ENCODE measurements at places on chromosomes 12 and 14.

GRCh38 chr12:107242189-107242588, 148.8 kb upstream of the CRY1 start:
- no peak for DNase-seq

- DNase-seq: no peak
These were observed 63.0 kb upstream of the TCL1A start for GRCh38 chr14:95776798-95777534.

DNA sequence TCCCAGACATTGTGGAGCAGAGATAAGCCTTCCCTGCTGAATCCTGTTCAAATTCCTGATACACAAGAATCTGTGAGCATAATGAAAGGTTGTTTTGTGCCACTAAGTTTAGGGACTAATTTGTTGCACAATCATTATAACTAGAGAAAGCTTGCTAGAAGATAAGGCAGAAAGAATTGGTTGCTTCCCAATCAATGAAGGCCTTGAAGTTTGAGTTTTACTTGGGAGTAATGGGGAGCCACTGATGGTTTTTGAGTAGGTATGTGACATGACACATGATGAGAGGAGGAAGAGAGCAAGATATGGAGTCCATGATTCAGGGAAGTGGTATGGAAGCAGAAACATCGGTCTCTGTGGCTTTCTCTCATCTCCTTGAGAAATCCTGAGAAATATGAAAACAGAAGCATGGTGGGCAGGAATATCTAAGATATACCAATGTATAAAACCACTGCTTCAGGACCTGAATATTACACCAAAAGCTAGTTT, 13.3 kb upstream of the TCP11L2 start:
- DNase-seq: no peak

- DNase-seq: no peak
These were observed 132.1 kb downstream of the SAMD4A start for GRCh38 chr14:54698966-54699530.

DNA sequence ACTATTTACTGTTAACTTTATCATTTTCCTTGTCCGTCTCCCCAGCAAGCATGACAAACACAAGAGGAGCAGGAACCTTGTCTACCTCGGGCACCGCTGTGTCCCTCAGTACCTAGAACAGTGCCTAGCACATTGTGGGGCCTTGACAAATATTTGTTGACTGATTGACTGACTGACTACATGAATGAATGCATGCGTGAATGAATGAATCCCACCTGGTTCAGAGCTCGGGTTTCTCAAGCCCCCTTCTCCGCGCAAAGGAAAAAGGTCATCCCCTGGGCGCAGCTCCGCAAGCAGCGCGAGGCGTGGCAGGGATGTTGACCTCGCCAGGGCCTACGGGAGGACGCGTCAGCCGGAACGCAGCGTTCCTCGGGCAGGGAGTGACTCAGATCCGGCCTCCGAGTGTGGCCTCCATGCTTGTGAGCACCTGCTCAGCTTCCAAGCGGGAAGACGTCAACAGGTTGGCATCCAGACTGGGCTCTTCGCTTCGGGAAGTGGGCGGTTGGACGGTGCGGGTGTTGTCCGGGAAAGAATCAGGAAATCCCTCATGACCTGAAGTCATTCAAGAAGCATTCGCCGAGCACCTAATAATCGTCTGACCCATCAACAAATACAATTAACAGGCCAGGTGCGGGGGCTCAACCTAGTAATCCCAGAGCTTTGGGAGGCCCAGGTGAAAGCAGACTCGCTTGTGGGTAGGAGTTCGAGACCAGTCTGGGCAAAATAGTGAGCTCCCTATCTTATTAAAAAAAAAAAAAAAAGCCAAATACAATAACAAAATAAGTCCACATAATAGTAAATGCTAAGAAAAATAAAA, 13.9 kb upstream of the UBC start:
- no peak for DNase-seq

GRCh38 chr12:102379346-102380162, 100.8 kb downstream of the IGF1 start:
- no peak for DNase-seq

- no peak for DNase-seq
These were observed 430.0 kb upstream of the SOX5 start for GRCh38 chr12:24379433-24379832.

DNA sequence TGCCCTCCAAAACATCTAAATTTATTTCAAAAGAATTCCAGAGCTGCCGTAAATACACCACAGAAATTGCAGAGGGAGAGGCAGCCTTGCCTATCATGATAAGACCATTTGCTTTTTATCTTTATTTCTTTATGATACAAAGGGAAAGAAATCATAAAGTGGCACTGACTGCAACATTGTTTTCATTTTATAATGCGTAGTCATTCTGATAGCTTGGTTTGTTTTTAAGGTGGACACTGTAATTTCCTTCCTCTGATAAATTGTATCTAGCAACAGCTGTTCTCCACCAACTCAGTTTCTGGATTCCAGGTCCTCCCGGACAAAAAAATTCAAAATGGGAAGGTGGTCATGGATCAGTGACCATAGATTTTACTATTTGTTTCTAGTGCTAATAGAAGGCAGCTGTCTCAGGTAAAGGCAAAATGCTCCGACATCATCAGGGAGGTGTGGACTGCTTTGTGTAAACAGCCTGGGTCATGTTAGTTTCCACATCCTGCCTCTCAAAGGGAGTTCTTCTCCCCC, 623 bp upstream of the TSPAN8 start:
- DNase-seq: no peak

- no peak for DNase-seq
These were observed 60.7 kb upstream of the TBX3 start for GRCh38 chr12:114744691-114745090.

- no peak for DNase-seq
These were observed 718 bp downstream of the EIF2B2 start for GRCh38 chr14:75003250-75004027.

DNA sequence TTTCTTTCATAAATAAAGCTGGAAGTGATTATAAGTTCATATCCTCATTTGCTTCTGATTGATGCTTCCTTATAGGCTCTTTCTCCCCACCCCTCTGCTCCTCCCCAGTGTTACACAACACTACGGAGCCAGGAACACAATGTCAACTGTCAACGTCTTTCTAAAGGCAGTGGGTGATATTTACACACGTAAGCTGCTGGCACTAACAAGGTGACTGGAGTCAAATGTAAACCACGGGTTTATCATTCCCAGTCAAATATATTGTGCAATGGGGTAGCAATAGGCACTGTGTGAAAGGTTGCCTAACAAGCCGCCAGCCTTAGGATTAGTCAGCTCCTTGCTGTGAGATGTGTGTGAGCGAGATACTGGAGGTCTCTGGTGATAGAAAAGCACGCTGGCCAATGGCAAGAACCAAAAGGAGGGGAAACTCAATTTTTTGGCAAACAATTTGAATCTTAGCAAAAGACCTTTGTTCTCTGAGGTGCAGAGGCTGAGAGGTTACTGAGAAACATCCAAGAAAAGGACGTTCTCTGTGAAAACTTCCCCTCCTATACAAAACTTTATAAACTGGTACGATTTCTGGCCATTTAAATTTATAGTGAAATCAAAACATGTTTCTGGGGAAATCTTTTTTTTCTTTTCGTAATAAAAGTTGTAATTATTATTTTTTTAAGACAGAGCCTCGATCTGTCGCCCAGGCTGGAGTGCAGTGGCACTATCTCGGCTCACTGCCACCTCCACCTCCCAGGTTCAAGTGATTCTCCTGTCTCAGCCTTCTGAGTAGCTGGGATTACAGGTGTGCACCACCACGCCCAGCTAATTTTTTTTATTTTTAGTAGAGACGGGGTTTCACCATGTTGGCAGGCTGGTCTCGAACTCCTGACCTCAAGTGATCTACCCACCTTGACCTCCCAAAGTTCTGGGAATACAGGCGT, 22.3 kb upstream of the HECTD1 start:
- DNase-seq: no peak

DNA sequence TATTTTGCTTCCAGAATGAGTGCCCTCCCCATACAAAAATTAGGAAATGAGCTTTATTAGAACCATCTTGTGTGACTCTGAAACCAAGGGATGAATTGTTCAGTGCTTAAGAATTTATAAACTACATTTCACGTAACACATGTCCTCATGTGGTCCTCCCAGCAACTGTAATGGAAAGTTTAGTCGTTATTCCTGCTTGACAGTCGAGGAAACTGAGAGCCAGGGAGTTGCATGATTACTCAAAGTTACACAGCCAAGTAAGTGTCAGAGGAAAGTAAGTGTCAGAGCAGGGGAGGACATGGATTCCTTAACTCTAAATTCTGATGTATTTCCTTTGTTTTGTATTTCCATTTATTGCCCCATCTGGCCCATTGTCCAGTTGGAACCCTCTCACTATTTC, 453.9 kb downstream of the FUT8 start:
- DNase-seq: no peak

- DNase-seq: no peak
These were observed 41.8 kb downstream of the AMN start for GRCh38 chr14:102964152-102964730.

GRCh38 chr14:75098682-75099081, 28.2 kb downstream of the NEK9 start:
- DNase-seq: no peak

- DNase-seq: no peak
These were observed 29.6 kb downstream of the IFT43 start for GRCh38 chr14:76015191-76015590.

GRCh38 chr12:96520767-96521166, 31.4 kb downstream of the CFAP54 start:
- DNase-seq: no peak

- DNase-seq: no peak
These were observed 15.5 kb upstream of the CYP46A1 start for GRCh38 chr14:99668307-99669295.

DNA sequence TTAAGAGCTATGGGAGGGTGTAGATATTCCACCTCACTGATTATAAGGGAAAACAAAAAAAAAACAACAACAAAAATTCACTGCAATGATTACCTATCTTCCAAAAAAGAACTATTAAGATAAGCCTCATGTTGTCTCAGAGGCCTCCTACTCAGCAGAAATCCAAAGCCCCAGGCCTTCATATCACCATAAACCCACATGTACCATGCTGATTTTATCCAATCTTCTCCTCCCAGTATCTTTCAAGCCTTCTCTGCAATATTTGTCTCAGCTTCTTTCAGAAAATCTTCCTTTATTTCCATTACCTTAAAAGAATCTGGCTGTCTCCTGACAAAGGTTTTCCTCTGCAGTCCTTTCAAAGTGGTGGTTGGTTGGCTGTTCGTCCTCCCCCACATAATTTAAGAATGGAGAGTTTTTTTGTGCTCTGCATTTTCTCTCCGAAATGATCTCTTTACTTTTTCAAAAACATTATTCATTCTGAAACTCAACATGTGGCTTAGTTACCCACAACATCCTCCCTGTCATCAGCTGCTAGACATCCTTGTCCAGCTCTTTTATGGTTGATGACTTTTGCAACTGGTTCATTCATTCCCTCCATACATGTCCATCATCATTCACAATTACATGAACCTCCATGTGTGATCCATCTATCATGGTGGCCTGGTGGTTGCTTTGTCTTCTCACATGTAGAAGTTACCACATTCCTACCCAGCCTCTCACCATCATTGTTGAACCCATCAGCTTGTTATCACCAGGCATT, 2.9 kb upstream of the EPYC start:
- DNase-seq: no peak

GRCh38 chr14:39184628-39185255, 9.7 kb downstream of the PNN start:
- no peak for DNase-seq

- DNase-seq: no peak
These were observed 6.3 kb downstream of the SCNN1A start for GRCh38 chr12:6368906-6369525.

- DNase-seq: no peak
These were observed 263.1 kb upstream of the CRY1 start for GRCh38 chr12:107356266-107356936.

DNA sequence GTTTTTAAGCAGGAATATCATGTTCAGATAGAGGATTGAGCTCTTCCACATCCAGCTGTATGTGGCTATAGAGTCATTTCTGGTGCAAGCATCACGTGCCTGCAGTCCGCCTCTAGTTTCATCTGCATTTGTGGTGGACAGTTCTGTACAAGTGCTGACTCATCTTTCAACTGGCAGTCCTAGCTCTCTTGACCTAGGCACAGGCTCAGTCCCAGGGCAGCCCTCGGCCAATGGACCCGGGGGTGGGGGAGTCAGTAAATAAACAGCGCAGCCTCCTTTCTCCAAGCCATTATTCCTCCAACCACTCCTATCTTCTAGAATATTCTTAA, 41.8 kb upstream of the FRMD6 start:
- no peak for DNase-seq

DNA sequence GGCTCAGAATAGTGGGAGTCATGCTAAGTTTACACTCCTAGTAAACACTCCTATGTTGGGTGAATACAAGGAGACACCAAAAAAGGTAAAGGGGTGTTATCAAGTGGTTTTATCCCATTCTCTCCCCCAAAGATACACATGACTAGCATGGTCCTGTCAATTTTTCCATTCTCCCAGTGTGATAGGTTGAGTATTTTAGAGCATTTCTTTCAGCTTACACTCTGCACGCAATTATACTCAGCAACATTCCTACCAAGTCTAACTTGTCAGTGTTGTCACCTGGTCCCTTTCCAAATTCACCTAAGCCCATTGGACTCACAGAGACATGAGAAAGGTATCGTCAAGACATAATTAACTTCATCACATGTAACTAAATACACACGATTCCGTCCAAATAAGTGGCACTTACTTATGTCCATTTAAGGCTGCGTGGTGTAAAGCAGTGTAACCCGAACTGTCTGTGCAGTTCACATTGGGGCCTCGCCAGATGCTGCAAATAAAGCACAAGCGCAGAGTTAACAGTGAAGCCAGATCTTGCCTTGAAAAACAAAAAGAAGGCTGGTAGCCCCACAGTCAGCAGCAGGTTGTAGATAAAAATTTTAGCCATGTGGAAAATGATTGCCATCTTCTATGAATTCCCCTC, 159.7 kb downstream of the ANKS1B start:
- no peak for DNase-seq

GRCh38 chr14:79465651-79466050, 745.7 kb downstream of the DIO2 start:
- no peak for DNase-seq

GRCh38 chr12:53180931-53181645, 363 bp upstream of the CSAD start:
- DNase-seq: no peak

GRCh38 chr14:31263485-31264133, 56.0 kb upstream of the HECTD1 start:
- no peak for DNase-seq

GRCh38 chr14:96423446-96424108, 31.6 kb downstream of the AK7 start:
- no peak for DNase-seq

- no peak for DNase-seq
These were observed 181.5 kb upstream of the KRR1 start for GRCh38 chr12:75692876-75693275.
